Liver (tissue), 10 donors: ENCODE measurements at places on chromosomes 5 and 9. TPM values are rescaled to one million over a fixed set of nuclear protein-coding genes. Genes with fewer than 3 reads are reported as not detected.

DNA sequence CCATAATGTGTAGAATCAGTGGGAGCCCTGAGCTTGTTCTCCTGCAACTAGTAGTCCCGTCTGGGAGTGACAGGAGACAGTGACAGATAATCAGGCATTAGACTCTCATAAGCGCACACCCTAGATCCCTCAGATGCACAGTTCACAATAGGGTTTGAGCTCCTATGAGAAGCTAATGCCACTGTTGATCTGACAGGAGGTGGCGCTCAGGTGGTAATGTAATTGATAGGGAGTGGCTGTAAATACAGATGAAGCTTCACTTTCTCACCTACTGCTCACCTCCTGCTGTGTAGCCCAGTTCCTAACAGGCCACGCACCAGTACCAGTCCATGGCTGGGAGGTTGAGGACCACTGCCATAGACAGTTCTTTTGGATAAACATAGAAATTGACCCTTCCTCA is 188.7 kb downstream of the ROR2 start:
- H3K27ac ChIP-seq, result no peak overlapping the region
- H3K4me3 ChIP-seq, result no peak overlapping the region
- H3K4me1 ChIP-seq, result no peaks in the 10 kb centered on the region
- no peaks in the 10 kb centered on the region for H3K36me3 ChIP-seq

DNA sequence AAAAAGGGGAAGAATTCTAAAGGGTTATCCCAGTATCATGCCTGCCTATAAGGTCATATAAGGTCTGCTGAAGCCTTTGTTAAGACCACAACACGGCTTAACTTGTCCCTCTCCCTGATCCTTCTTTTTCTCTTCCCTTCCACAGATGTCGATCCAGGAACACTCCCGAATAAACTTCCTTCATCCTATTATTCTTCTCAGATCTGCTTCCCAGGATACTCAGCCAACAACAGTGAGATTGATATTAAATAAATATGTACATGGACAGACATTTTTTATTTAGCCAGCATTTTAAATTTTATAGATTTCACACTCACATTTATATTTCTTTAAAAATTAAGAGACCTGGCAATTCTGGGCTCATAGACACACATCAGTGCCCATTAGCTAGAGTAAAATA is 44.1 kb downstream of the DPYSL3 start:
- H3K4me1 ChIP-seq, result no peaks in the 10 kb centered on the region
- no peak overlapping the region for H3K4me3 ChIP-seq
- no peaks in the 10 kb centered on the region for H3K36me3 ChIP-seq
- DNase-seq, result no peak
- no peak overlapping the region for H3K27ac ChIP-seq

DNA sequence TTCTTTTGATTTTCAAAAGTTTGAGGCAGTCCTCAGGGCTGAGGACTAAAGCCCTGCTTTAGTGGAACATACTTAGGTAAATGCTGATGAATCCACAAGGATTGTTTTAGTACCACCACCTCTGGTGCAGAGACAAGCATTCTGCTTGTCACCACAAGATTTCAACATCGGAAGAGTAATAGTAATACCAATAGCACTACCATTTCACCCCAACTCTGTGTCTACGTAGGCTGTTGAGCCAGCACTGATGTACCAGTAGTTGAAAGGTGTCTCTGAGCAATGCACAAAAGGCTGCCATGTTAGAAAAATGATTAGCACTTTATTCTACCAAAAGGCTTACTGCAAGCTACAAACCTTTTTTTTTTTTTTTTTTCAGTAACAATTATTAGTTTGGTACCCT is 213.2 kb upstream of the SLC24A2 start:
- H3K36me3 ChIP-seq, result no peaks in the 10 kb centered on the region
- no peak overlapping the region for H3K4me3 ChIP-seq
- H3K27ac ChIP-seq, result no peak overlapping the region
- no peaks in the 10 kb centered on the region for H3K27me3 ChIP-seq
- H3K4me1 ChIP-seq, result no peaks in the 10 kb centered on the region

- no peak overlapping the region for H3K27ac ChIP-seq
- no peak for DNase-seq
- H3K36me3 ChIP-seq, result no peaks in the 10 kb centered on the region
- no peak overlapping the region for H3K4me3 ChIP-seq
Observed at GRCh38 chr5:120471971-120472370, 7.9 kb downstream of the PRR16 start.

GRCh38 chr5:90231688-90232087 is 177.9 kb downstream of the CETN3 start:
- no peak overlapping the region for H3K27ac ChIP-seq
- no peaks in the 10 kb centered on the region for H3K4me1 ChIP-seq
- no peaks in the 10 kb centered on the region for H3K27me3 ChIP-seq
- H3K36me3 ChIP-seq, result no peaks in the 10 kb centered on the region

- H3K4me1 ChIP-seq, result no peaks in the 10 kb centered on the region
- H3K4me3 ChIP-seq, result no peak overlapping the region
- no peaks in the 10 kb centered on the region for H3K27me3 ChIP-seq
- no peak for DNase-seq
- H3K36me3 ChIP-seq, result no peaks in the 10 kb centered on the region
Observed at GRCh38 chr5:34519489-34520220, 136.5 kb upstream of the RAI14 start.

DNA sequence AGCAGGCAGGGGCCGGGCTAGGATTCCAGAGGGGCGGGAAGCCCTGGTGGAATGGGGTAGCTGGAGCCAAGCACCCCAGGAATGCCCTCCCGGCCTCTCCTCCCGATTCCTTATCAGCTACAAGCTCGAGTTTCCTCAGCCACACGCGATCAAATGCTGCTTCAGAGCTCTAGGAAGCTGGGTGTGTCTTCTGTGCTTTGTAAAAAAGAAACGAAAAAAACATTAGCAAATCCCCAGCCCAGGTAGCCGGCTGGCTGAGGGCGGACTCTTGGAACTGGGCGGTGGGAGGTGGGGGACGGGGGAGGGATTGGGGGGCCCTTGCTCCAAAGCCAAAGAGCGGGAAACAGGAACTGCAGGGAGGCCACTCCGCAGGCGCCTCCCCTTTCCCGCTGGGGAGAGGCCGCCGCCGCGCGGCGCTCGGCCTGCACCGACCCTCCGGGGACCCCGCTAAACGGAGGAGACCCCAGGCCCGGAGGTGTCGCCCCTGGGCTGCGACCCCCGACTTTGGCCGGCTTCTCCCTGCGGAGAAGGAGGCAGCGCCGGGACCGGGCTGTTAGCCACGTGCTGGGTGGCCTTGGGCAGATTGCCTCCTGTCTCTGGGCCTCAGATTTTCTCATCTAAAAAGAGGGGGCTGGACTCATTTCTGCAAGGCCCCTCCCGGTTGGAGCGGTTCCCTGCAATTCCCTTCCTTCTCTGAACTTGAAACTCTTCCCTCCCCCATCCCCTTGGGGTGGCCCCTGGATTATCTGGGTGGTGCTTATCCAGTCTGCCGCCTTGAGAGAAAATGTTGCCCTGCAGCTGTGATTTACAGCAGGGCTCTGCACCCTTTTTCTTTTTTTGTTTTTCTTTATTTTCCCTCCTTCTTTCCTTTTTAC is 40.9 kb upstream of the FABP6 start:
- H3K36me3 ChIP-seq, result no peaks in the 10 kb centered on the region
- no peaks in the 10 kb centered on the region for H3K27me3 ChIP-seq
- peaks cover 6% of the 10 kb centered on the region for H3K4me1 ChIP-seq
- H3K4me3 ChIP-seq, result peak overlapping the region; percentile 57
- no peak for DNase-seq

GRCh38 chr9:134213881-134214341 is 49.5 kb upstream of the RNU6ATAC start:
- no peaks in the 10 kb centered on the region for H3K36me3 ChIP-seq
- no peaks in the 10 kb centered on the region for H3K27me3 ChIP-seq
- DNase-seq, result no peak
- H3K4me1 ChIP-seq, result peaks cover 45% of the 10 kb centered on the region
- H3K4me3 ChIP-seq, result no peak overlapping the region
- H3K27ac ChIP-seq, result peak overlapping the region; percentile 99

DNA sequence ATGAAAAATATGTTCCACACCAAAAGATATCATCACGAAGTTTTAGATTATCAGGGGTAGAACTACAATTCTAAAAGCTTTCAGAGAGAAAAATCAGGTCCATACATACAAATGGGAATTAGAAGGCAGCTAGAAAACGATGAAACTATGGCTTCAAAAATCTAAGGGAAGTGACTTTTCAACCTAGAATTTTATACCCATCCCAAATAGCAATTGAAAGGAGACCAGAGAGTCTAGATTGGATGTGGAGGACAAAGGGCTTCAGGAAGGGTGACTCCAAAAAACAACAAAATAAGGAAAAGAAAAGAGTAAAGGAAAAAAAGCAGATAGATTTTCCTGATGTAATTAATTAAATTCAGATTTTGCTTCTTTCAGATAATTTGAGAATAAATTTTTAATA is 72.0 kb upstream of the CEP78 start:
- H3K27ac ChIP-seq, result no peak overlapping the region
- H3K27me3 ChIP-seq, result no peaks in the 10 kb centered on the region
- no peaks in the 10 kb centered on the region for H3K4me1 ChIP-seq
- DNase-seq, result no peak
- H3K4me3 ChIP-seq, result no peak overlapping the region

GRCh38 chr5:124952566-124952965 is 206.1 kb upstream of the ZNF608 start:
- H3K27me3 ChIP-seq, result no peaks in the 10 kb centered on the region
- no peaks in the 10 kb centered on the region for H3K4me1 ChIP-seq
- H3K27ac ChIP-seq, result no peak overlapping the region

DNA sequence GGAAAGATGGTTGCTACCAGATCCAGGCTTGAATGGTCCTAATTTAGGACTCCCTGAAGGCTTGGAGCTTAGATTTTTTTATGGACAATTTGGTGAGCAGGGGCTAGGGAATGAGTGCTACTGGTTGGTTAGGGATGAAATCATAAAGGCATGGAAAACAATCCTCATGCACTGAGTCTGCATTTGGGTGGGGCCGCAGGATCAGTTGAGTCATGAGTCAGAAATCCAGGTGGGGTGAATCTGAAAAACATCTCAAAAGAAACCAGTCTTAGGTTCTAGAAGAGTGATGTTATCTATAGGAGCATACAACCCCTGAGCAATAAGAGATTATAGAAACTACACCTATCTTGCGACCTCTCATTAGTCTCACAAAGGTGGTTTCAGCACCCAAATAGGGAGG is 300.0 kb downstream of the KIF4B start:
- H3K4me1 ChIP-seq, result no peaks in the 10 kb centered on the region
- DNase-seq, result no peak
- no peaks in the 10 kb centered on the region for H3K27me3 ChIP-seq
- no peaks in the 10 kb centered on the region for H3K36me3 ChIP-seq

DNA sequence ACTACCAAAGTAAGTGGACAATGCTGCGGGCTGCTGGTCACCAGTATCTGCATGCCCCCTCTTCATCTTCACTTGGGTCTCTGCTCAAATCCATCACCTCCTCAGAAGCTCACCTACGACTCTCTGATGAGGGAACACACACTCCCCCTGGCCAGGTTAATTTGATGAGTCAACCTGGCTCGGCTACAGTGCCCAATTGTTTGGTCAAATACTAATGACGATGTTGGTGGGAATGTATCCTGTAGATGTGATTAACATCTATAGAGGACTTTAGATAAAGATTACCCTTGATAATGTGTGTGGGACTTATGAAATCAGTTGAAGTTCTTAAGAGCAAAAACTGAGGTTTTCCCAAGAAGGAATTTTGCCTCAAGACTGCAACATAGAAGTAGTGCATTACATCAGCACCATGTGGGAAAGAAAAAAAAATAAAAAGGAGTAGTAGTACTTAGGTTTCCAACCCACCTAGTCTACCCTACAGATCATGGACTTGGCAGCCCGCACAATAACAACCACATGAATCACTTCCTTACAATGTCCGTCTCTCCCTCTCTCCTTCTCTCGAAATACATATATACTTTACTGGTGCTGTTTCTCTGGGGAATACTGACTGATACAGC is 467.3 kb downstream of the DNAH5 start:
- no peak overlapping the region for H3K27ac ChIP-seq
- H3K27me3 ChIP-seq, result no peaks in the 10 kb centered on the region
- no peaks in the 10 kb centered on the region for H3K36me3 ChIP-seq
- no peaks in the 10 kb centered on the region for H3K4me1 ChIP-seq
- no peak overlapping the region for H3K4me3 ChIP-seq
- DNase-seq, result no peak

DNA sequence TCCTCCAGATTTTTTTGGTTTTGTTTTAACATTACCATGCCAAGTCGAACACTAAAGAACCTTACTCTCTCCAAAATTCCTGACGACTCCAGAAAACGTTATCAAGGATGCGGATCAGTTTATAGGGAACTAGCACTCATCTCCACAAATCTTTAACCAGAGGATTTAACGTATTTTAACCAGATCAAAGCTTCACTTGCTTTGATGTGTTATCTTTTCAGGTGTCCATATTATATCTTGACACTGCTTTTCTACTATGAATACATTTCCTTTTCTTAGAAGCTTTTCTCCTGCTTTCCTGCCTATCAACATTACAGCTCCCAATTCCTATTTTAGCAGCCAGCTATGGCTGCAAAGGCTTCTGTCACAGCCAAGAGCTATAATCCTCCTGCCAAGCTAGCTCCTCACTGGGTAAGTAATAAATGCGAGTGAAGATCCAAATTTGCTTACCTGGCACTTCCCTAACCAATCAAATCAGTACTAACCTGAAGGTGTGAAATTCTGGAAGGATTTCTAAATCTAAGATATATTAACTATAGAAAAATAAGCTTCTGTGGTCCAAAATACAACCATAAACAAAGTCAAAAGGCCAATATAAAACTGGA is 60.2 kb downstream of the CDC14B start:
- H3K36me3 ChIP-seq, result no peaks in the 10 kb centered on the region
- H3K4me3 ChIP-seq, result no peak overlapping the region
- H3K27ac ChIP-seq, result no peak overlapping the region

DNA sequence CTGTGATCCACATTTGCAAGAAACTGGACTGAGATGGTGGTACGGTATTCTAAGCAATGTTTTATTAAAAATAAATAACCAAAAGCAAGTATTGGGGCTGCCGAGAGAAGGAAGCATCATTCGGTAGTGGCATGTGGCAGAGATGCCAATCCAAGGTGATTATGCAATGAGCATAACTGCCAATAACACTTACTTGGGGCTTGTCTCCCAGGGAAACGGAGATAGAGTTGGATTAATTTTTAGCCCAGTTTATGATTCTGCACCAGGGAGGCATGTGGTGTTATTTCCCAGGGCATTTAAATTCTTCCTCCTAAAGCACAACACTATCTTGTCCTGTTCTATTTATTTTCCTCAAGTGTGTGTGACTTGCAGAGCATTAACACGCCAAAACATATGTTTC is 17.9 kb downstream of the SLC24A2 start:
- no peak overlapping the region for H3K4me3 ChIP-seq
- DNase-seq, result no peak
- H3K27ac ChIP-seq, result no peak overlapping the region
- no peaks in the 10 kb centered on the region for H3K4me1 ChIP-seq
- no peaks in the 10 kb centered on the region for H3K36me3 ChIP-seq

- no peak for DNase-seq
- H3K36me3 ChIP-seq, result no peaks in the 10 kb centered on the region
- no peaks in the 10 kb centered on the region for H3K4me1 ChIP-seq
Observed at GRCh38 chr9:70983723-70984295, 137.6 kb downstream of the TRPM3 start.

- H3K27me3 ChIP-seq, result no peaks in the 10 kb centered on the region
- H3K27ac ChIP-seq, result no peak overlapping the region
- H3K4me3 ChIP-seq, result no peak overlapping the region
- DNase-seq, result no peak
Observed at GRCh38 chr9:17631396-17631795, 52.5 kb downstream of the SH3GL2 start.

Gene ATG12
- total RNA-seq, result 14.8 TPM

Gene UNC5A
- total RNA-seq, result not detected

Gene GABRB2
- total RNA-seq, result 0.08 TPM

Gene ASTN2
- 2.9 TPM for total RNA-seq

Gene TCF7
- 1.8 TPM for total RNA-seq

Gene ZFYVE16
- total RNA-seq, result 16.1 TPM
